ENCODE measurements at places on chromosomes 7 and 10. TPM values are rescaled to one million over a fixed set of nuclear protein-coding genes. Genes with fewer than 3 reads are reported as not detected.

- DNase-seq: no peak
Measured at GRCh38 chr7:105015390-105015965, 1.5 kb downstream of the KMT2E start.

DNA sequence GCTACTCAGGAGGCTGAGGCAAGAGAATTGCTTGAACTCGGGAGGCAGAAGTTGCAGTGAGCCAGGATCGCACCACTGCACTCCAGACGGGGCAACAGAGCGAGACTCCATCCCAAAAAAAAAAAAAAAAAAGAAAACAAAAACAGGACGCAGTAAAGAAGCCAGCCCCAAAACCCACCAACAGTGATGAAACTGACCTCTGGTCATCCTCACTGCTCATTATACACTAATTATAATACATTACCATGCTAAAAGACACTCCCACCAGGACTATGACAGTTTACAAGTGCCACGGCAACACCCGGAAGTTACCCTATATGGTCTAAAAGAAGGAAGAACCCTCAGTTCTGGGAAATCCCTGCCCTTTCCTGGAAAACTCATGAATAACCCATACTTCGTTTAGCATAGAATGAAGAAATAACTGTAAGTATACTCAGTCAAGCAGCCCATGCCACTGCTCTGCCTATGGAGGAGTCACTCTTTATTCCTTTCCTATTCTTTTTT lies 40.0 kb upstream of the EIF4H start:
- DNase-seq: no peak

The SAP25 gene
- total RNA-seq: 13.8 TPM

DNA sequence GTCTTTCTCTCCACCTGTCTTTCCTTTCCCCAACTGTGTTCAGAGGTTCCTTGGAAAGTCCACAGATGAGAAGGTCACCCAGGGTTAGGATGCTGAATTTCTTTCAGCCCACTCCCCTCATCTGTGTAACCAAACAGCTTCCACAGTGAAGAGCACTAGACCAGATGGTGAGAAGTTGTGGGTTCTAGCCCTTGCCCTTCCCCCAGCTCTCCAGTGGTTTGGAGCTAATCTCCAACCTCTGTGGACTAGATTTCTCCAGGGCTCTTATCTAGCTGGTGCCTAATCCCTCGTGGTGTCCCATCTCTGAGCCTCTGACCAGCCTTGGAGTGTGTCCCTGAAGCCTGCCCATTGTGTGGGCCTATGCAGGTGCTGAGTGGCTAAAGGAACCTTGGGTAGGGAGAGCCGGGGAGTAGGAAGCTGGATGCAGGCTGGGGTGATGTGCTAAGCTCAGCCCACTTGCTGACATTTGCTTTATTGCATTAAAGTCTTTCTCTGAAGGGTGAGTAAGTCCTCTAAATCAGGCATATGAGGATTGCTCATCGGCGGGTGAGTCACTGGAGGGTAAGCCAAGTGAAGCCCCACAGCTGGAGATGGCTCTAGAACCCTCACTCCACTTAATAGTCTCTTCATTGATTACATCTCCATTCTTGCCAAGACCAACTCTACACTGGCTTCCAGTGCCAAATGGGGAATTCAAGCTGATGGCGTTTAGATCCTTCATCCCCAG lies 14.9 kb downstream of the DUSP5 start:
- DNase-seq: no peak

The PRLHR gene
- total RNA-seq: not detected
